ENCODE measurements at places on chromosomes 5 and 9. TPM values are rescaled to one million over a fixed set of nuclear protein-coding genes. Genes with fewer than 3 reads are reported as not detected.

Gene C5orf34
- polyA plus RNA-seq: 0.87 TPM

Gene KIF20A
- 0.31 TPM for polyA plus RNA-seq

Gene MPDZ
- not detected for polyA plus RNA-seq

DNA sequence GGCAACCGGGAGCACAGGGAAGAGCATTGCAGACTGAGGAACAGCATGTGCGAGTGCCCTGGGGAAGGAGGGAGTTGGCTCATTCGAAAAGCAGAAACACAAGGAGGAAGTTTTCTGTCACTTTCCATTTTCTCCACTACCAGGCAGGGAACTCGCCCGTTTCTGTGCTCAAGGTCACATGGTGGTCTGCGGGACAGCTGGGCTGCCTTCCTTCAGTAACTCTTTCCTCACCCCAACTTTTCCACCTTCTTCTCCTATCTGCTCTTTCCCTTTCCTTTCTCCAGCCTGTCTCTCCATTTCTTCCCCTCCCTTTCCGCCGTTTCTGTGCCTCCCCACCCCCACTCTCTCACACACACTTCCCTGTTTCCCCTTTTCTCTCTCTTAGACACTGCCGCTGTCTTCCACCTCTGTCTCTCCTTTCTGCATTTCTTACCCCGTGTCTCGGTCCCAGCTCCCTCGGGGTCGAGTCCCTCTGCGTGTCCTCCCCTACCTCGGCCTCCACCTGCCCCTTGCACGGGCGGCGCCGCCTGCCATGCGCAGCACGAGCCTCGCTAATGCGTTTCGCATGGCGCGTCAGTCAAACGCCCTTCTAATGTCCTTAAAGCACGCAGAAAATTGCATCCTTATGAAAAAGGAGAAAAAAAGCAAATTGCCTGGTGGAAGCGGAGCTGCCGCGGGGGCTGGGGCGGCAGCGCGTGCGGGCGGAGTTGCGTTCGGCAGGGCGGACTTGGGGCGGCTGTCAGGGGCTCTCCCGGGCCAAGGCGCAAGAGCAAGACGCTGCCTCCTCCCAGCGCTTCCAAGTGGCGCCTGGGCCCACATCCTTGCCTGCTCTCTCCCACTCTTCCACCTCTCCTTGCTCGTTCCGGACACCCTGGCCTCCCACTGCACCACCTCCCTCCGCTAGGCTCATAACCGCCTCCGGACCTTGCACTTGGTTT, 9.5 kb downstream of the BARX1 start:
- no peak for DNase-seq

Gene ARHGEF28
- not detected for polyA plus RNA-seq

Gene AJM1
- polyA plus RNA-seq: 0.11 TPM

All from CD4-positive, CD25-positive, alpha-beta regulatory T cell (primary cell).